Mucosa of descending colon (tissue), 3 donors: ENCODE measurements at places on chromosomes 4 and X.

- DNase-seq: no peak
Measured at GRCh38 chr4:34939073-34939472, 1305.2 kb downstream of the ARAP2 start.

- DNase-seq: no peak
Measured at GRCh38 chr4:40461879-40462278, 126.7 kb downstream of the CHRNA9 start.

GRCh38 chrX:23317799-23318724 is 16.6 kb upstream of the PTCHD1 start:
- no peak for DNase-seq

DNA sequence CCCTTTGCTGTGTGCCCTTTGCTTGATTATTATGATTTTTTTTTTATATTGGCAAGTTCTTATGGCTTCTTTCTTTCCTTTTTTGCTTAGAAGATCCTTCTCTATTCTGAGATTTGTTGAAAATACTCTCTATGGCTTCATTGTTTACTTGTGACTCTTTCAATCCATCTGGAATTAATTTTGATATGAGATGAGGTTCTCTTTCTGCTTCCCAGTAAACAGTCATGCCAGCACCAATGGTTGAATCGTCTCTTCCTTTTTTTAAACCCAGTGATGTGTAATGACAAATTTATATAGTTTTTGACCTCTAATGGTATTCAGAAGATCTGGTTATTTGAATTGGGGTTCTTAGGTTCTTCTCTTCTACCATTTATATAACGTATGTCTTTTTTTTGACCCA is 121.8 kb downstream of the ARHGAP10 start:
- DNase-seq: no peak

GRCh38 chrX:99717716-99718115 is 692.4 kb downstream of the PCDH19 start:
- DNase-seq: no peak

DNA sequence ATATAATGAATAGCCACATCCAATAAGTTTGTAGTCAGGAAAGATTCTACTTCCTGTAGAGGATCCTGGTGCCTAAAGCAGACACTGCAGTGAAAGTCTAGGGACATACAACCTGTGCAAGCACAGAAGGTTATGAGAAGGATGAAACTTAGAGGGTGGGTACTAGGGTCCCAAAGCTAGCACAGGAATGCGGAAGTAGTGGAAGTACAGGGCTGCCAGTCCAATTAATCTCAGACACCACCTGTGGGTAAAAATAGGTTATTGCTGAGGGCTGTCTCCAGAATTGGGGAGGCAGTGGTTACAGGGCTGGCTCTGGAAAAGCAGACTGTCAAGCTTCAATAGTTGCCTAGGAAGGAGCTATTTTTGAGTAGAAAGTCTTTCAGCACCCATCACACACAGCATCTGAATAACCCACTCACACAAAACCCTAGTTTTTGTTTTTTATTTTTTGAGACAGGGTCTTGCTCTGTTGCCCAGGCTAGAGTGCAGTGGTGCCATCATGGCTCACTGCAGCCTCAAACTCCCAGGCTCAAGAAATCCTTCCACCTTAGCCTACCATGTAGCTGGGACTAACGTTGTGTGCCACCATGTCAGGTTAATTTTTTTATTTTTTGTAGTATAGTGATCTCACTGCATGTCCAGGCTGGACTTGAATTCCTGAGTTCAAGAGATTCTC is 50.8 kb upstream of the ELF2 start:
- DNase-seq: no peak

- DNase-seq: no peak
Measured at GRCh38 chr4:161651586-161651985, 512.2 kb downstream of the FSTL5 start.

GRCh38 chr4:66590488-66591215 is 920.4 kb upstream of the EPHA5 start:
- no peak for DNase-seq

DNA sequence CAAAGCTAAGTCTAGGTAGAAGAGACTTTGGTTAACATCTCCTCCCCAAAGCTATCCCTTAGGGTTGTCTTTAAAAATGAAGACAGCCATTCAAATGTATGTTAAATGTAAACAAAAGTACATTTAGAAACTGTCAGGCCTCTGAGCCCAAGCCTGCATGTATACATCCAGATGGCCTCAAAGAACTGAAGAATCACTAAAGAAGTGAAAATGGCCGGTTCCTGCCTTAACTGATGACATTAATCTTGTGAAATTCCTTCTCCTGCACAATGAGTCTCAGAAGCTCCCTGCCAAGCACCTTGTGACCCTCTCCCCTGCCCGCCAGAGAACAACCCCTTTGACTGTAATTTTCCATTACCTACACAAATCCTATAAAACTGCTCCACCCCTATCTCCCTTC is 377.9 kb downstream of the FAM133A start:
- DNase-seq: no peak

DNA sequence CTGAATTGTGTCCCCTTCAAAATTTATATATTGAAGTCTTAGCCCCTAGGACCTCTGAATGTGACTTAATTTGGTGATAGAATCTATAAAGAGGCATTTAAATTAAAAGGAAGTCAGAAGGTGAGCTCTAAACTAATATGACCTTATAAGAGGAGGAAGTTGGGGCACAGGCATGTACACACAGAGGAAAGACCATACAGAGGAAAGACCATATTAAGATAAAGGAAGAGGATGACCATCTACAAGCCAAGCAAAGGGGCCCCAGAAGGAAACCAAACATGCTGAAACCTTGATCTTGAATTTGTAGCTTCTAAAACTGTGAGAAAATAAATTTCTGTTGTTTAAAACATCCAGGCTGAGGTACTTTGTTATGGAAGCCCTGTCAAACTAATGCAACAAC is 26.9 kb upstream of the CYBB start:
- DNase-seq: no peak

GRCh38 chr4:22686141-22686540 is 6.6 kb upstream of the GBA3 start:
- DNase-seq: no peak

DNA sequence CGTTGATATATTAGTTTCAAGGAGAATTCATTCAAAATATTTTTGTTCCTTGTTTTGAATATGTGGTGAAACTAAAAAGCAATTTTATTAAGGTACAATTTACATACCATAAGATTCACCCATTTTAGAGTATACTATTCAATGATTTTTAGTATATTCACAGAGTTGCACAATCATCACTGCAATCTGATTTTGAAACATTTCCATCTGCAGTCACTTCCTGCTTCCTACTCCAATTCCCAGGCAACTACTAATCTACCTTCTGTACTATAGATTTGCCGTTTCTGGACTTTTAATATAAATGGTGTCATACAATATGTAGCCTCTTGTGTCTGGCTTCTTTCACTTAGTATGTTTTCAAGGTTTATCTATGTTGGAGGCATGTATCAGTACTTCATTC is 71.3 kb downstream of the SLC9A7 start:
- no peak for DNase-seq

DNA sequence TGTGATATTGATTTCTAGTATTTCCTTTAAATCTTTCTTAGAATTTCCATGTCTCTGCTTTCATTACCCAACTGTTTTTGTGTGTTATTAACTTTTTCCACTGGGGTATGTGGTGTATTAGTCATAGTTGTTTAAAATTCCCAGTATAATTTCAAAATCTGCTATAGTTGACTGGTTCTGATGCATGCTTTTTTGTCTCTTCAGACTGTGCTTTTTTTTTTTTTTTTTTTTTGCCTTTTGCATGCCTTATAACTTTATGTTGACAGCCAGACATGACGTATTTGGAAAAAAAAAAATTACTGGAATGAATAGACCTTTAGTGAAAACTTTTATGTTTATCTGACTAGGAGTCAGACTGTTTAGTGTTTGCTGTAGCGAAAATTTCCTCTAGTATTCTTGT is 580.4 kb downstream of the ANKRD50 start:
- no peak for DNase-seq

GRCh38 chrX:31166416-31166815 is 94.6 kb upstream of the FTHL17 start:
- DNase-seq: no peak

DNA sequence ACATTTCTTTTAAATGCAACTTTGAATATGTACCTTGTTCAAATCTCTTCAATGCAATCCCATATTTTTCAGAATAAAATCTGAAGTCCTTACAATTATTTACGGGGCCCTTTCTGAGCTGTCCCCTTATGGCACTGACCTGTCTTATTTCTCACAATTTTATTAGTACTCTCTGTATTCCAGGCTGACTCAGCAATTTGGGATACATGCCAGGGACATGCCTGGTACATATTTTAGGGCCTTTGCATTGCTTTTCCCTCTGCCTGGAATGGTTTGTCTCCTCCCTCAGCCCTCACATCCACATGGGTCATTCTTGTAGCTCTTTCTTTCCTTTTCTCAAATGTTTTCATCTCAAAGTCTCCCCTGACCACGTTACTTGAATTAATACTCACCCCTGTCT is 172.2 kb upstream of the TECRL start:
- no peak for DNase-seq

GRCh38 chrX:134631426-134632346 is 26.6 kb downstream of the PLAC1 start:
- no peak for DNase-seq

DNA sequence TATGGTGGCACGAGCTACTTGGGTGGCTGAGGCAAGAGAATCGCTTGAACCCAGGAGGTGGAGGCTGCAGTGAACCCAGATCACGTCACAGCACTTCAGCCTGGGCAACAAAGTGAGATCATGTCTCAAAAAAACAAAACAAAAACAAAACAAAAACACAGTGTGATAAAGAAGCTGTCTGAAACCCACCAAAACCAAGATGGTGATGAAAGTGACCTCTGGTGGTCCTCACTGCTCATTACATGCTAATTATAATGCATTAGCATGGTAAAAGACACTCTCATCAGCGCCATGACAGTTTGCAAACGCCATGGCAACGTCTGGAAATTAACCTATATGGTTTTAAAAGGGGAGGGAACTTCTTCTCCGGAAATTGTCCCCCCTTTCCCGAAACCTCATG is 29.4 kb upstream of the OPHN1 start:
- no peak for DNase-seq

DNA sequence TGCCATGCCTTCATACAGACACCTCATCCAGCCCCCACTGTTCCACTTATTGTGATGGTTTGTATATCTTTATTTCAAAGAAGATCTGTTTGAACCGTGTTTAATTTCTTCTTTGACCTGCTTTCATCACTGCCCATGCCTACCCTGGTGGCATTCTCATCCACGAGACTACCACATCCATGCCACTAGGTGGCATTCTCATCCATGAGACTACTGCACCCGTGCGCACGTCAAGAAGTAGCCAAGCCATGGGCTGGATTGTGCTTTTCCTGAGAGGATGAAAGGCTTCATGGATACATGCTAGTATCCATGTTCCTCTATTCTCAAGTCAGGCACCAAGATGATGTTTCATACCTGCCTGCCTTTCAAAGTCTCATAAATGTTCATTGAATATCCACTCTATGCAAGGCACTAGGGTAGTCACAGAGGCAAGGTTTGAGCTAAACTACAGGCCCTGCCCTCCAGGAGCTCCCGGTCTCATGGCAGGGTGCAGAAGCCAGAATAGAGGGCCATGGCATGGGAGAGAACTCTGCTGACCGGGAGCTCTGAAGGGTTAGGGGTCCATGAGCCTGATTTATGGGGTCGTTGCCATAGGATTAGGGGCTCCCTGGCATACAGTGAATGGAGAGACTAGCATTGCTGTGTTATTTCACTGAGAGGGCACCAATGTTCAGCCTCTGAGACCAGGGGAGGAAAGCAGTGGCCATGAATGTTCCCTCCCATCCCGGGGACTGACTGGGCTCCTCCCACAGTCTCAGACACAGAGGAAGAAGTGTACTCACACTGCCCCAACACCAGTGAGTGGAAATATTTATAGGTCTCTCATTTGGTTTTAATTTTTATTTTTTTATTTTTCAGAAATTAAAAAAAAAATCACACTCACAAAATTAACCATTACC is 24.8 kb upstream of the EOLA2 start:
- no peak for DNase-seq

DNA sequence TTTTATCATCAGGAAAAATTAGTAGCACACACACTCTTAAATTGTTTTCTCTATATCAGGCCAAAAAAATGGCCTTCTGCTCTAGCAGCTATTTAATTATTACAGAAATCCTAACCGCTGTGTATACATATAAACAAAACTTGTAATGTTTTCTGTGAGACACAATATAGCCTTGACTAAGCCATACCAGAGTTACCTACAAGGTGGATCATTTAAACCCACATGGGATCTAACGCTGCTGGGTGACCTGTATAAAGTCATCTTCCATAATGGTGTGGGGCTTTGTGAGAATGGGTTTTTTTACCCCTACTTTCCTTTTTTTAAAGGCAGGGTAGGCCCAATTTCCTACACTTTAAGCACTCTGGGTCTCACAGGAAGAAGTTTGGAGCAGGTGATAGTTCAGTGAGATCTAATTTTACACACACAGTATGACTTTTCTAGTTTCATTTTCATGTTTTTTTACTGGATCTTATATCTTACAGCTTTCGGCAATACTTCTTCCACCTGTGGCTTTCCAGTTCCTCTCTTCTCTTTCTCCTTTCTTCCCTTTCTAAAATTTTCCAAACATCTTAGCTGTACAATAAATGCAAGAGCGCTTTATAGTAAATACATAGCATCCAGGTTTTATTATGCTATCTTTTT is 66.9 kb upstream of the MMAA start:
- no peak for DNase-seq

- DNase-seq: no peak
Measured at GRCh38 chrX:137428221-137428661, 137.7 kb upstream of the ZIC3 start.

GRCh38 chr4:169018406-169018805 is 8.4 kb upstream of the CBR4 start:
- no peak for DNase-seq

GRCh38 chr4:119105605-119106004 is 30.0 kb upstream of the MYOZ2 start:
- no peak for DNase-seq
